Mammary epithelial cell (primary cell): ENCODE measurements at places on chromosomes 7 and 10. TPM values are rescaled to one million over a fixed set of nuclear protein-coding genes. Genes with fewer than 3 reads are reported as not detected.
A peak's percentile ranks its signal among the peaks of the same experiment; 100 is the strongest.

DNA sequence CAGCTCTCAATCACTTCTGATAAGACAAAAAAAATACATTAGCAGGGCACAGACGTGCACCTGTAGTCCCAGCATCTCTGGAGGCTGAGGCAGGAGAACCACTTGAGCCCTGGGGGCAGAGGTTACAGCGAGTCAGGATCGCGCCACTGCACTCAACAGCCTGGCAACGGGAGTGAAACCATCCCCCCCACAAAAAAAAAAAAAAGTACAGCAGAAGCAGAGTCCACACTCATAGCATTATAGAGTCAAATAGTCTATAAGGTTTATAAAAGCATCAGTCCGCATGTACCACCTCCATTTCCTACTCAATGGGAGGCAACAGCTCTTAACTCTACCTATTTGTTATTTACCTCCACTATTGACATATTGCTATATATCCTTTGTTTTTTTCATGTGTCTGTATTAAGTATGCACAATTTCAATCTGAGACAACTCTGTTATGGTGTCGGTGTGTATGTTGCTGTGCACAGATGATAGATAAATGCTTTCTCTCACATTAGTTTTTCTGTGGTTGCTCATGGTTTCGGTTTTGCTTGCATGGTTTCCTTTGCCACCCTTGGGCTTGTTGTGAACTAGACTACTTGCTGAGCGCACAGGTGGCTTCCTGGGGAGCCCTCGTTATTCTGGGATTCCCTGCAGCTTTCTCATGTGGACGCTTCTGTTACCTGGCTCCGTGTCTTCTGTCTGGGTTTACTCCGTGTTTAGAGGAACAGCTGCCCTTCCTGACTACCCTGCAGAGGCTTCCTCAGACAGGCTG lies 40.4 kb downstream of the PROSER2 start:
- DNase-seq = no peak

DNA sequence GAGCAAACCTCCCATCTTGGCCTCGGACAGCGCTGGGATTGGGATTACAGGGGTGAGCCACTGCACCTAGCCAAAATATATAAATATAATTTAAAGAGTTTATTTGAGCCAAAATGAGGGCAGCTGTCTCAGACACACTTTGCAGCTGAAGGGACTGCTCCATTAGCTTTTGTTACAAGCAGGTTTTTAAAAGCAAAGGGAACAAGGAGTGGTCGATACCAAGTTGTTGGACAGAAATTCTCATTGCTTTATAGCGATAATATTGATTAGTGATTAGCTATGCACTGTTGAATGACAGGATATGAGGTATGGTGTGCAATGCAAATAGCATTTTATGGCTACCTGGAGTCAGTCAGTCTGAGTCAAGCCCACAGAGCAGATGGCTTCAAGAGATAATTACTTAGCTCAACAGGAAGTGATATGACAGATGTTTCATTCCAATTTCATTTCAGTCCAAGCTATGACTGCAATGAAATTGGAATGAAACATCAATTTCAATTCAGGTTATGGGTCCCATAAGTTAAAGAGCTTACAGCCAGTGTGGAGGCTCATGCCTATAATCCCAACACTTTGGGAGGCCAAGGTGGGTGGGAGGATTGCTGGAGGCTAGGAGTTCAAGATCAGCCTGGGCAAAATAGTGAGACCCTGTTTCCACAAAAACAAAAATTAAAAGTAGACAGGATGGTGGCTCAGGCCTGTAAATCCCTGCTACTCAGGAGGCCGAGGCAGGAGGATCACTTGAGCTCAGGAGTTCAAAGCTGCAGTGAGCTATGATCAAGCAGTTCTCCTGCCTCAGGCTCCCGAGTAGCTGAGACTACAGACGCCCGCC lies 23.1 kb downstream of the TYW1 start:
- DNase-seq = peak; percentile 51

GRCh38 chr7:140972344-140972743 lies 42.4 kb downstream of the MRPS33 start:
- DNase-seq = no peak

GRCh38 chr10:74039561-74040145 lies 41.7 kb downstream of the VCL start:
- DNase-seq = no peak

MEOX2 gene
- total RNA-seq = not detected
